ENCODE measurements at places on chromosomes 6 and 20.

DNA sequence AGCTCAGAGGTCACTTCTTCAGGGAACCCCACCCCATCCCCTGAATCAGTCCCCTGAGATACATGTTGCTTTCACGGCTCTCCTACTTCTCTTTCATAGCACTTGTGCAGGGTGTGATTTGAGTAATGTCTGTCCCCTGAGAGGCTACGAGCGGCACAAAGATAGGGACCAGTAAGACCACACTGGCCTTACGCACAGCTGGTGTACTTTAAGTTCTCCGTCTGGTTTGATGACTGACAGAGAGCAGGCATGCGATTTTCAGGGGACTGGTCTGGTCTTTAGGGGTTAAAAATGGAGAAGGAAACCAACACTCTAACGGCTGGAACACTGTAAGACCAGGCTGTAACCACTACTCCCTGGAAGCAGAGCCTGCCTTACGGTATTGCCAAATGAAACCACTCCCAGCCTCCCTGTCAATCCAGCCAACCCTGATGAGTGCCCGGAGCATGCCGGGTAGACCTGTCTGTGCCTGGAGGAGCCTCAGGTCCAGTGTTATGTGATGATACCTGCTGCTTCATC, 47.1 kb downstream of the ELMO2 start:
- no peak for DNase-seq

DNA sequence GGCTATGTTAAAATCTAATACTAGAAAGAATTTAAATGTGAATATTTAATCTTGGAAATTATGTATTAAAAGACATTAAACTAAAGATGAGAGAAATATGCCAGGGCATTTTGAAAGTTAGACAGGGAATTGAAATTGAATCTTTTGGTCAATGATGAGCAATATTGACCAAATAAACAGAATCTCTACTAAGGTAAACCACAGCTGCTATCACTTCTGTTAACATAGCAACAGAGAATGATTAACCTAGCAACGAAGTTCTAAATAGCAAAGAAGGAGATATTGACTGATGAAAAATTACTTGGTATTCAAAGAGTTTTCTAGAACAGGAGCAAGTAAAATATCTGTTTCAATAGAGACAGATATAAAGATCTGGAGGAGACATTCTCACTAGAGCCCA, 45.2 kb upstream of the RSPO3 start:
- no peak for DNase-seq

DNA sequence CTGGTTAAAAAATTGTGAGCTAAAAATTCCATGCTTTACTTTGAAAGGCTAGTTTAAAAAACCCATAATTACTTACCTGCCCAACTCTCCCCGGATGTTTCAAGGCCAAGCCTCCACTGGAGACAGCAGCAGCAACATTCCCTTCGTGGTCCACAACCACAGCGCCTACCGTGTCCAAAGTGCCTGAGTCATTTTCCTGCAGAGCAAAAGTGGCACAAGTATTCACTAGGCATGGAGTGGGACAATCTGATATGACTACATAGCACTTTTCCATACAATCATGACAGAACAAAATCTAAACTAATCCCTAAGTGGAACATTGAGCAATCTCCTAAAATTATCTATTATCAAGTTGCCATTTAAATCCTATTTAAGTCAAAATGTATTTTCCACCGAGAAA, 104.8 kb downstream of the TASP1 start:
- DNase-seq, result no peak

DNA sequence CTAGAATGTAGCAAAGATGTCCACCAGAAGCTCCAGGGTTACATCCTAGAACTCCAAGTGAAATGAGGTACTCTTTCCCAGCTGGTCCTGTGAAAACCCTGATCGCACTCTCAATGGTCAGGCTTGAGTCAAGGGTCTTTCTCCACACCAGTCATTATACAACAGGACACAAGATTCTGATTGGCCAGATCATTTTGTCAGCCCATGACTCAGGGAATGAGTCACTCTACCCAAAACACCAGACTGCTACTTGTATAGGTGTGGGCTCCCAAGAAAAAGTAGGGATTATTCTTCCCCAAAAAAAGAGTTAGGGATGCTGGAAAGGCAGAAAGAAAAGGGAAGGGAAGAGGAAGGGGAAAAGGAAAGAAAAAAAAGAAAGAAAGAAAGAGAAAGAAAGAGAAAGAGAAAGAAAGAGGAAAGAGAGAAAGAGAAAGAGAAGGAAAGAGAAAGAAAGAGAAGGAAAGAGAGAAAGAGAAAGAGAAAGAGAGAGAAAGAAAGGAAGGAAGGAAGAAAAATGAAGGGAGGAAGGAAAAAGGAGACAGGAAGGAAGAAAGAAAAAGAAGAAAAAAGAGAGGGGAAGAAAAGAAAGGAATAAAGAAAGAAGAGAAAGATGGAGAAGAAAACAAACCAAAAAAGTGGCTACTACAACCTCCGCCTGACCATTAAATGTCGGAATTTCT, 30.5 kb downstream of the ANKEF1 start:
- DNase-seq, result no peak

GRCh38 chr6:122930252-122931180, 65.5 kb upstream of the CLVS2 start:
- no peak for DNase-seq

DNA sequence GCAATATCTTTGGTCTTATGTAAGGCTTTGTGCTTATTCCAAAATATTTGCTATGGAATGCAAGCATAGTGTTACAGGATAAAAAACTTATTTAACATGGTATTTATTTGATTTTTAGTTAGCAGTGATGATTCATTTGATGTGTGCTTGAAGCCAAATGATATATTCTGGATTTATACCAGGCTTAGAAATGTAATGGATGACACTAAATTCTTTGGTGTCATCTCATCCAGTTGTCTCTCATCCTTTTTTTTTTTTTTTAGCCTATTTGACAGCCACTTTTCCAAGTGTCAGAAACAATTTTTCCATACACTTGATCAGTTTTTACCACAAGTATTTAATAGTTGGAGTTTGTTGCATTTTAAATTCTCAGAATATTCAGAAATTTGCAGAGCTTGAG, 515.3 kb downstream of the CDKAL1 start:
- DNase-seq, result no peak

GRCh38 chr6:6969761-6970223, 138.0 kb upstream of the RREB1 start:
- no peak for DNase-seq

- no peak for DNase-seq
Observed at GRCh38 chr20:4961746-4962145, 39.6 kb downstream of the SLC23A2 start.

DNA sequence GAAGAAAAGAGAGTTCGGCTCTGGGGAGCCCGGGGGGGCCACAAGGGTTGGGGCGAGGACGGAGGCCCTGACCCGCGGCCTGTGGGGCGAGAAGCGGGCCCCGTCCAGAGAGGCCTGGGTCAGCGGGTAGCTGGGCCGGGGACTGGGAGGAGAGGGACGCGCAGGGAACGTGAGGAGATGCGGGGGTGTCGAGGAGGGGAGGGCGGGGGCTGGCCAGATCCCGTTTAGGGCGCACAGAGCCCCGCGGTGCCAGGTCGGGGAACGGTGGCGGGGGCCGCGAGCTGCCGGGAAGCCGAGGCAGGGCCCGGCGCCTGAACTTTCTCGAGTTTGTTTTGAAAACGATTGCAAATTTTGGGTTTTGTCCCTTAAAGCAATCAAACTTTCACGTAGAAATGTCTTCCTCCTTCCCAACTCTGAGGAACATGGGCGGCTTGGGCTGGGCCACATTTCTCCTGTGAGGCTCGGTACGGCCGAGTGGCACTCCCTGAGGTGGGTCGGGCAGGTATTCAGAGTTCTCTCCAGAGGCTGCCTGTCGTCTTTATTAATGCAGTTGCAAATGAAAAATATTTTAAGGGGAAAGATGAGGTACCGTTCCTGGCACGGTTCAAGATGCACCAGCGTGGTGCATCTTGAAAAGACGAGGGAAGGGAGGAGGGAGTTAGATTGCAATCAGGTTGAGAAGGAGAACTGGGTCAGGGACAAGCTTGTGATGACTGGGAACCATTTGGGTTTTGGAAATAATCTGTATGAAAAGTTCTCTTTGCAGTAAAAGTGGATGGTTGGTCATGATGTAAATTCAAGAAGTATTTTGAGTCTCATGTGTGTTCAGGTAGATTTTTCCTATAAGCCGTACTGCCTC, 972 bp downstream of the RNF8 start:
- DNase-seq, result peak; percentile 13

DNA sequence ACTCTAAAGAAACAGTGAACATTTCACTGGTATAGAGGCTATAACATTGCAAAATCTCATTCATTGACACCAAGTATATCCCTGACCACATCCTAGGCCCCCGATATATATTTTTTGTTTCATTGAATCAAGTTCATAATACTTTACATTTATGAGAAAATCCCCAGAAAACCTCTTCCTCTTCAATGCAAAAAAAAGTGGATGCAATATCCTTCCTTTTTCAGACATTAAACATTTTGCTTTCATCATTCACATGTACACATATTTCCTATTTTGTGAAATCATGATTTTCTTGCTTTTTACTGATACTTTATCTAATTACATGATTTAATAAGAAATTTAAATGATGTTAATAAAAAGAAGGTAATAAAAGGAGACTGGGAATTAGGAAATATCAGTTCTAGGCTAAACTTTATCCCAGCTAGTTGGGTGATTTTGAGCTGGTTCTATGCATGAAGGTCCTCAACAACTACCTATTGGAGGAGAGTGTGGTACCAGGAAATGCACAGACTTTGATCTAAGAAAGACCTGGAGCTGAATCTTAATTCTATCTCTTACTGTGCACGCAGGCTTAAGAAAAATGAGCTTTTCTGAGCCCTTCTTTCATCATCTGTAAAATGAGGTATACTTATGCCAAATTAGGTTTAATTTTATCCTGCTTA, 4.9 kb downstream of the SYNE1 start:
- no peak for DNase-seq

- DNase-seq, result no peak
Observed at GRCh38 chr20:18254615-18255014, 33.7 kb upstream of the ZNF133 start.

- DNase-seq, result no peak
Observed at GRCh38 chr6:44696099-44696498, 308.6 kb downstream of the CDC5L start.

DNA sequence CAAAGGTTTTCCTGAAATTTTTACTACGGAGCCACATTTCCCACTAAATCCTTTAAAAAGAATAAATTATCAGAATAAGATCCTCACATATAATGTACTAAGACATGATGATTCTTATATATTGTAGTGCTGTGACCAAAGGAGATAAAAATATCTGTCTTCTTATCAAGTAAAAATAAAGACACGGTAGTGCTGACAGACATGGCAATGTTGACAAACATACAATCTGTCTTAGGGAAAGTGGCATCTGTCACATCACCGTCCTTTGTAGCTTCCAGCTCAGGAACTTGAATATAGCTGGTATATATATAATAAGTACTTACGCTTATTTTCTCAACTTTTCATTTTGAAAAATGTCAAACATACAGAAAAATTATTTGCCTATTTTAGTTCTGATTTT, 66.8 kb downstream of the NUDT3 start:
- DNase-seq, result no peak

GRCh38 chr6:40509716-40510260, 77.4 kb downstream of the LRFN2 start:
- no peak for DNase-seq

- DNase-seq, result no peak
Observed at GRCh38 chr6:16583144-16583762, 178.0 kb downstream of the ATXN1 start.

- no peak for DNase-seq
Observed at GRCh38 chr20:54098047-54098446, 27.7 kb upstream of the BCAS1 start.

- peak; percentile 11 for DNase-seq
Observed at GRCh38 chr6:124854338-124854922, 107.8 kb upstream of the RNF217 start.

- no peak for DNase-seq
Observed at GRCh38 chr6:87736809-87737540, 34.9 kb upstream of the AKIRIN2 start.

DNA sequence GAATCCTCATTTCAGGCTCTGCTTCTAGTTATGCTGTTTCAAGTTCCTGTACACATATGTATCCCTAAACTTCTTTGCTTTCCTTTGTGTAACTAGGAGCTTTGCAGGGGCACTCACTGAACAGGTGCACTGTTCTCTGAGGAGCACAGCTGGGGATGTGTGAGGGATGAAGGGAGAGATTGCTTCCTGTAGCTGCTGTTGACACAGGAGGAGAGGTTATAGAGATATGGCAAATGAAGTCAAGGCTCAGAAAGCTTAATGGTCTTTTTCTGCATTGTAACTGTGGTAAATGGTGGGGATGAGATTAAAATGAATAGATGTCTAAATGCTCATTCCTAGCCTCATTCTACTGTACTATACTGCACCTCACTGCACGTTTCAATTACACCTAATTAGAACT, 454.3 kb downstream of the BTBD3 start:
- peak; percentile 95 for DNase-seq

DNA sequence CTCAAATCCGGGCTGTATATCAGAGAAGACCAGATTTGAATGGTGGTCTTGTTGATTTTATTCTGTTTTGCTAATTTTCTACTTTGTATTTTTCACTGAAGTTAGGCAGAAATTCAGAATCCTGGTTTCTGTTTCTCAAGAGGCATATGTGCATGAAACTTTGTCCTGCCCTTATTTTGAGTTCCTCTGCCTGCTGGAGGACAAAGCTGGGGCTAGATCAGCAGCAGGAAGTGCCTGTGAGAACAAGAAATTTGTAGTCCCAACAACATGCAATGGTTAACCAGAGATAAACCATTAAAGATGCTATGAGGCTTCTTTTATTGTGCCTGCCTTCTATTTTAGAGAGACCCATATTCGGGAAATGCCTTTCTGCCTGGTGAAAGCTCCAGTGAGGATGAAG, 37.1 kb downstream of the BEND6 start:
- DNase-seq, result no peak

DNA sequence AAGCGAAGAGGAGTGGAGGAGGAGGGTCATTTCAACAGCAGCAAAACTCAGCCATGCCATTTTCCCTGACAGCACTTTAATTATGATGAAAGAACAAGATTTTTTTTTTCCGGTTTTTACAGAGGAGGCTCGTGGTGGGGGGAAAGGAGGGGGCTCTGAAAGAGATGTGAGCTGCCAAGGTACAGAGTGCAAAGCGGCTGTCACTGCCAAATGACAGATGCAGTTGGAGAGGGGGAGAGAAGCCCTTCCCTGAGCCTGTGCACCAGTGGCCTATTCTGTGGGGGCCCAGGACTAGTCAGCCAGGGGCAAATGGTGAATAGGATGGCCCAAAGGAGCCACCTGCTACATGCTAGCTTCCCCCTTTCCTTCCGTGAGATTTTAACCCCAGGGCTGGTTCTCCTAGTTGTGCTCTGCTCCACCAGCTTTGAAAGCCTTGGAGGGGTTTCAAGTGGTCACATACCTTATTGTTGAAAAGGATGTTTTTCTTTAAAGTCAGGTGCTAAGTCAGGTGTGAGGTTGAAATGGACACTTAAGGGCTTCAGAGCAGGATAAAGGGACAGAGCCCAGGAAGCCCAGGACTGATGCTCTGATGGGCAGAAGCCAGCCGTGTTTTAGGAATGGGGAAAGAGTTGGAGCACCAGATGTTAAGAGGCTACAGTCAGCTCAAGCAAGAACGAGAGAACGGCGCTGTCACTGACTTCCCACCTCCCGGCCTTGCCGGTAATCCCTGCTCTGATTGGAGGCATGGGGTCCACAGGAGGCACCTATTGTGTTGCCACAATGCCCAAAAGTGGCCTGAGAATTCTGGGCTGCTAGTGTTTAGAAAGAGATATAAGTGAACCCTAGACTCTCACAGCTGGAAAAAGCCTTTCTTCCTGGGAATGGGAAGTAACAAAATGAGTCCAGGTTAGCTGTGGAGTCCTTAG, 24.8 kb downstream of the GNAS start:
- DNase-seq, result no peak
